ENCODE measurements at places on chromosomes 5 and 9. TPM values are rescaled to one million over a fixed set of nuclear protein-coding genes. Genes with fewer than 3 reads are reported as not detected.

- DNase-seq = peak; percentile 22
These were observed 605.4 kb downstream of the TLE1 start for GRCh38 chr9:81083854-81084512.

GRCh38 chr5:91142819-91143218 lies 240.3 kb downstream of the ARRDC3 start:
- no peak for DNase-seq

The SAPCD2 gene
- 5.8 TPM for total RNA-seq

DNA sequence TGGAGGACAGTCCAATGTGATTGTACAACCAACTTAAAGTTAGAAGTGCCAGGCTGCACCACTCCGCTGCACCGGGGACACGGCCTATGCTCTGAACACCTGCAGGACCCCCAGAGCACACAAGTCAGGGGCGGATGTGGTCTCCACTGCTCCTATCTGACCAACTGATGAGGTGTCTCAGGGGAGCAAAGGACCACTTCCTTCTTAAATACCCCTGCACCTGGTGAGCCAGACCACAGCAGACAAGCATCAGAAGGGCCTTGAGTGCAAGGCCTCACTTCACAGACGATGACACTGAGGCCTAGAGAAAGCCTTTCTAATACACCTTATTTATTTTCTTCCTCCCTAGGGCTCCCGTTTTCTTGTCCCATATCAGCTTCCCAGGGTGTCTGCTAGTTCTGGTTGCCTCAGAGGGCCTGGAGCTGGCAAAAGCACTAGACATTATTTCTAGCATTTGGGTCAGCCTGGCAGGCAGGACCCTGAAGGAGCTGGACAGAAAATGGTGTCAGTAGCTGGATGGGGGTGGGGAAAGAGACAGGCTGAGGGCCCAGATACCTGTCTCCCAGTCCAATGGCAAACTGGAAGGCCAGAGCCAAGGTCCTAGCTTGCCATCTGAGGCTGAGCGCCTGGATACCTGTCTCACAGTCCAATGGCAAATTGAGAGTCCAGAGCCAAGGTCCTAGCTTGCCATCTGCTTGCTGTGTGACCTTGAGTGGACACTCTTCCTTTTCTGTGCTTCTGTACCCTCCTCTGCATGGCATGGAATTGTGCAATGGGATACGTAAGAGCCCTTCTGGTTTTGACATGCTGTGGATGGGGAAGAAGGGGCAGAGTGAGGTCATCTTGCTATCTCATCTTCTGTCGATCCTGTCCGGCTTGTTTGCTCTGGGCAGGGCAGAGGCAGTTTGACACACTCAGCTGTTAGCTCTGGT lies 9.0 kb downstream of the CCDC69 start:
- no peak for DNase-seq

DNA sequence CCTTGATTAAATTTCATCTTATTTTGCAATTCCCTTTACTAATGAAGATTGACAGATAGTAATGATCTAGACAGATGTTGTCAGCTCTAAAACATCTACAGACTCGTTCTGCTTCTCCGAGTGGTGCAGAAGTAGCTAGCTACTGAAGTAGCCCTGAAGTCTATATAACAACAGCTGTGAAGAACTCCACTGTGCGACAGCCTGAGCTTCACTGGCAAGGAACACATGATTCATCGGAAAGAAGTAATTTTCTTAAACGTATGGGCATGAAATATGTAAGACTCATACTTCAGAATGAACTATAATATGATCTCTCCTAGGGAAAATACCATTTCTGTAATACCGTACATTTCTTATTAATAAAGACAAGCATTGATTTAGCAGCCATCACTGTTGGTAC lies 96.2 kb downstream of the TRPM3 start:
- no peak for DNase-seq

GRCh38 chr5:151745071-151745705 lies 13.2 kb downstream of the ATOX1 start:
- DNase-seq = no peak

The SPINK7 gene
- 0.59 TPM for total RNA-seq

DNA sequence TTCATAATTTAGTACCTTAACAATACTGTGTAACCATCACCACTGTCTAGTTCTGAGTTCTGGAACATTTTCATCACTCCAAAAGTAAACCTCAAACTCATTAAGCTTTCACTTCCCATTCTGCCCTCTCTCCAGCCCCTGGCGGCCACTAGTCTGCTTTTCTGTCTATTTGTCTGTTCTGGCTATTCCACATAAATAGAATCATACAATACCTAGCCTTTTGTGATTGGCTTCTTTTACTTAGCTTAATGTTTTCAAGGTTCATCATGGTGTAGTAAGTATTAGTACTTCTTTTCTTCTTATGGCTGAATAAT lies 138.7 kb downstream of the RAPGEF6 start:
- DNase-seq = no peak

DNA sequence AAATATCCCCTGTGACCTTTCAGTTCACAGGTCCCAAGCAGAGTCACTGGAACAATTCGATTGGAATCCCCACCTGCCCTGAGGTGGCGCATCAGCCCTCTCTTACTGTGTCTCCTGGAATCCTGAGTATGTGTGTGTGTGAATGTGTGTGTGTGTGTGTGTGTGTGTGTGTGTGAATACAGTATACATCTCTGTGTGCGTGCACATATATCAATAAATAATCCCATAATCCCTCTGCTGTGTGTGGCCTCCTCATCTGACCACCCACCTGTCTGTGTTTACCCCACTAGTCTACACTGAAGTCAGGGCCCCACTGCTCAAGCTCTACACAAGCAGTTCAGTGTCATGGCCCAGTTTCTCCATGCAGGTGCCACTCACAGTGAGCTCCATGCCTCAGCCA lies 187.4 kb downstream of the ERCC6L2 start:
- no peak for DNase-seq
